ENCODE measurements at places on chromosomes 5 and 9.

DNA sequence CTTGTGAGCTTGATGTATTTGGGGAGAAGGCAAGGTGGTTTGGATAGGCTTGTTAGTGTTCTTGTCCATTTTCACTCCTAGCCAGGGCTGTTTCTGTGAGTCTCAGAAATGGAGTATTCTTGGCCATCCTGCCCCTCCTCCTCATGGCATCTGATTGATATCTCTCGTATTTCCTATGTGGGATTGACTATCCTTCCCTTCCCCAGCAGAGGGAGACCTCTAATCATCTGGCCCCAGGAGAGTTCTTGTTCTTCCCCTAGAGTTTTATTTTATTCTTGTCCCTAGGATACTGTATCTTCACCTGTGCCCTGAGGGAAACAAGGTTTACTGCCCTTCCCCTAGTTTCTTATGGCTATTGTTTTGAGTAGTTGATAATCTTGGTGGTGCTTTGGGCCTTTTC, 114.4 kb downstream of the VPS13A start:
- no peak for DNase-seq

GRCh38 chr5:154351566-154351965, 94.2 kb upstream of the SAP30L start:
- DNase-seq = no peak

DNA sequence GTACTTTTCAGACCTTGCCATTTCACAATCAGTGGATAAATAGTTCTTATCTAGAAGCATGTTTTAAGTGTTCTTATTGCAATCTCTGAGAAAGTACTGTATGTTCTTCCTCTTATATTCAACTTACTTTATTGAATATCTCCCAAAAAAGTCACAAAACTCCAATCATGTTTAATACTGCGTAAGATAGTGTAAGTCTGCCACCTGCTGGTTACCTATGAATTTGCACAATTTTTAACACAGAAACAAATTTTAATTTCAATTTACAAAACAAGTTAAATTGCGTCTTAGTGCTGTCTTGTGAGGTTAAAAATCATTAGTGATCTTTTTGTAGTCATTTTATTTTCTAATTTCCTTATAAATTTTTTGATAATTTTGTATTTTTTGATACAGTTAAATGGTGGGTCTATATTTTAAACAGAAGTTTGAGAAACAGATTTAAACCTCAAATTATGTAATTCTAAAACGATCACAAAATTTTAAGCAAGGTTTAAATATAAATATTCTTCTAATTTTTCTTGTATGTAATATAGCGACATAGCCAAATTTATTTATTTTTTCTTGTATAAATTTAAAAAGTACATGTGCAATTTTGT, 115.8 kb downstream of the EMB start:
- DNase-seq = no peak

DNA sequence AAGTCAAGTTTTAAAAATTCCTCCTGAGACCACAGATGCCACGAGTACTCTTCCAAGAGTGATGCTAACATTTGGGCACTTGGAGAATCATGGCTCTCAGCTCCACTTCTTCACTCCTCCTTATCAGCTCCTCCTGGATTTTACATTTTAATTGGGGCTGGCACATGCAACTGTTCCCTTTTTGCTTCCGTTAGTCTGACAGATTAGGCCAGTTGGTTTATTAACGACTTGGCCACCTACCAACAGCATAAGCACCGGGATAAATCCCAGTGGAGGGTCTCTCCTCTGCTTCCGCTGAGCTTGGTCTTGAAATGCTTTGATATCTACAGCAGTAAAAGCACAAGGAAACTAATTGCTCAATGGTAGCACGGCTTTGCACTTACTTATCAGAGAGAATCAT, 134.6 kb upstream of the RASEF start:
- DNase-seq = no peak

GRCh38 chr5:118220556-118221195, 767.7 kb downstream of the DTWD2 start:
- DNase-seq = no peak

DNA sequence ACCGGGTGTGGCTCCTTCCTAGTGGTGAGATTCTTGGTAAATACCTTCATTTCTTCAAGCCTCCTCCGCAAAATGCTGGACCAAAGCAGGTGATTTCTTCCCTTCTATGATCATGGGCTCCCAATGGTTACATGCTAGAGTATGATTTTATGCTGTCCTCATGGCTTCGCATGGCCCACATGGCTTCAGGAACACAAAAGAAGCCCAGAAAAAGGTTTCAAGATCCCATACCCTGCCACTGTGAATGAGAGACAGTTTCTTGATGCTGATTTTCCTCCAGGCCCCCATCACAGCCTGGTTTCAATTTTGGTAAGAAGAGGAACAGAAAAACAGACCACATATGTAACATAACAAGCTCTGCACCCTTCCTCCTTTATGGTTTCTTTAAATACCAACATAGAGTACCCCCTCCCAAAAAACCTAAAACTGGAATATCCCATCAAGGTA, 2.4 kb upstream of the RXFP3 start:
- DNase-seq = no peak

GRCh38 chr9:3873818-3874217, 348.0 kb upstream of the RFX3 start:
- DNase-seq = no peak

GRCh38 chr9:93460689-93461413, 7.5 kb upstream of the FAM120AOS start:
- DNase-seq = no peak

GRCh38 chr5:76789991-76790581, 28.7 kb upstream of the F2RL1 start:
- no peak for DNase-seq

DNA sequence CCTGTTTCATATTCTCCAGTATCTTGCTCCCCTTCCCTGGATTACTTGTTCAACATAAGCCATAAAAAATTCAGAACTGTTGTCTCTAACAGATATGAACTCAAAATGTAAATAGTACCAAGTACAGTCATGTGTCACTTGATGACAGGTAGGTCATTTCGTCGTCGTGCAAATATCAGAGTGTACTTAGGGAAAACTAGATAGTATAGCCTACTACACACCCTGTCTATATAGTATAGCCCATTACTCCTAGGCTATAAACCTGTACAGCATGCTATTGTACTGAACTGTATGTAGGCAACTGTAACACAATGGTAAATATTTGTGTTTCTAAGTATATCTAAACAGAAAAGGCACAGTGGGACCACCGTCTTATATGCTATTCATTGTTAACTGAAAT, 39.1 kb downstream of the SMIM15 start:
- no peak for DNase-seq

Measured in stimulated activated CD4-positive, alpha-beta T cell treated with anti-CD3 and anti-CD28 coated beads, Interleukin-1b, Interleukin-23, amount 100 ng/mL, for 48 hours (primary cell).